ENCODE measurements at places on chromosomes 3 and 15.
A peak's percentile ranks its signal among the peaks of the same experiment; 100 is the strongest.

GRCh38 chr15:49145651-49146609, 9.5 kb downstream of the COPS2 start:
- peak; percentile 28 for DNase-seq

DNA sequence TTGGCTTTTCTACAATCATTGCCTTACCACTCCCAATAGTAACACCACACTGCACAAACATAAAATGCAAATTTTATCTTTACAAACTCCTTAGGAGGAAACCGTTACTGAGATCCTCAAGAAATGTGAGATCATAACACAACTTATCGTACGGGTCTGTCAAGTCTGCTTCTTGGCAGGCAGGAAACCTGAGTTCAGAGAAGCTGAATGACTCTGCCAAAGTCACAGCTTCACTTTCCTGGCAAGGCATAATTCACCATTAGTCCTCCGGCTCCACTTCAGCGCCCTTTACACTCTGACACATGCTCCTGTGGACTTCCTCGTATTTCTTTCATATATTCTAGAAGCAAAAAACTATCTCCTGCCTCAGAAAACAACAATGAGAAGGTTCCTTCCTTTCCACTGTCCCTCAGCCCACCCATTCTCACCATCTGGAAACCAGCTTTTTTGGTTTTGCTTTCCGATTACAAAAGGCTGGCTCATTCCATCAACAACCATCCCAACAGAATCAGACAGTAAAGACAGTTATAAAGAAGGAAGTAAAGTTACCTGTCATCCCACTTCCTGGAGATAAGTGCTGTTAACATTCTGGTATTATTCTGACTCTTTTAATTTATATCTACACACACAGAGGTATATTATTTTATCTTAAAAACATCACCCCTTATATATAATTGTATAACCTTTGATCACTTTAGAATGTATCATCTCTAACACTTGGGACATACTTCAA, 223.4 kb downstream of the STT3B start:
- DNase-seq, result no peak

DNA sequence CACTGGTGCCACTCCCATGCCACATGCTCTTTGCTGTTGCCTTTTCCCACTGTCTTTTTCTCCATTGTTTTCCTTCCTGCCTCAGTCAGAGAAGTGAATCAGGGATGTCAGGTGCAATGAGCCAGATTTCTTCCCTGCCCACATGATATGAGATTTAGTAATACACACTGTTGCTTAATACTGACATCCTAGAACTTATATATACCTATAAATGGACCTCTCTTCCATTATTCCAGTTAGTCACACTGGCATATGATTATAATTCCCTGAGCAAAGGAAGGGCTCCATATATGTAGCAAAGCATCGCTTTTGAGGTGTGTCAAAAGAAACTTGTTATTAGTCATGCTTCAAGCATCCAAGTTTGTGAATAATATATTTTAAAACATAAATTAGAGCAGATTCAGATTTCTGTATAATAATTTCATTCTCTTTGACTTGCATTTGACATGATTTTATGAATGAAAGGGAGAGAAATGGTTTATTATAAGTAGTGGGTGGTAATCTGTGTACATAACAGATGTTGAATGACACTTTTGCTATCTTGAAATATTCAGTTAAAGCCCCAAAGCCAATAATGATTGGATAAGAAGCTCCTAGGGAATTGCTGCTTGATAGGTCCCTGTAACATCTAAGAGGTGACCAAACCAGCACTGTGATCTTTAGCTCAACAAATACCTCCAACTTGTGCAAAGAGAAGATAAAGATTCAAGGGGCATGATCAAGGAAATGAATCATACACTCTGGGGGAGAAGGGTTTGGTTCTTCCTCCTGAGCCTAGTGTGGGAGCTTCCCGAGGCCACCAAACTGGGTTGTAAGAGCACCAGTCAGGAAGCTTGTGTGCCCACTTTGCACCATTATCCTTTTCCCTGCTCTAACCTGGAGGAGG, 48.6 kb downstream of the CHST2 start:
- peak; percentile 53 for DNase-seq

DNA sequence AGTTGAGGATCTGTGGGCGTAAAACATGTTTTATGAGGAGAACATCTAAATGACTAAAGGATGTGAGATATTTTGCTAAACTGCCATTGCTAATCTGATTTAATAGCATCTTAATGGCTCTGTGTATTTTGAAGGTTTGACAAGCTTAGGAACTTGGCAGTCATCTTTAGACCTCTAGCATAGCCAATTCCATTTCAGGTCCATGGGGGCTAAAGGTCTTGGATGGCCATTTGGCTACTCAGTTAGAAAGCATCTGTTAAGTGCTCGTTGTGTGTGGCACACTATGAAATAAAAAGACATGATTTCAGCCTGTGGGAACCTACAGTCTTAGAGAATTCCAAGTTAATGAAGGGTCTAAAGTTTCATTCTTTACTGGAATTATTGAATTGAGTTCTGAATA, 236.2 kb downstream of the IL5RA start:
- no peak for DNase-seq

- no peak for DNase-seq
Measured at GRCh38 chr15:52164631-52165265, 26.4 kb downstream of the GNB5 start.

DNA sequence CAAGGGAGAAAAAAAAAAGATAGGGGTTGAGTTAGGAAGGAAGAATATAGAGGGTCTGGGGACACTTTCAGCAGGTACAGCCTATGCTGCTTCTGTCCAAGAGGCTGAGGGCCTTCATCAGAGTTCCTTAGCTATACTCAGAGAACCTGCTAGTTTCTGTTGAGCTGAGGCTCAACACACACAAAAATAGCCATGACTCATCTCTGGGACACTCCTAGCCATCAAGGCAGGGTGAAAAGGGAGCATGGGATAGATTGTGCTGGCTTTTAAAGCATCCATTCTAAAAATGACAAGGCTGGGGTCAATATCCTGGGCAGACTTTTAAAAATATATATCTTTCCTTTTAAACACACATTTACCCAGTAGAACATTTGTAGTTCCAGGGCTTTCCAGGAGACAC, 2.8 kb upstream of the RTP2 start:
- no peak for DNase-seq

DNA sequence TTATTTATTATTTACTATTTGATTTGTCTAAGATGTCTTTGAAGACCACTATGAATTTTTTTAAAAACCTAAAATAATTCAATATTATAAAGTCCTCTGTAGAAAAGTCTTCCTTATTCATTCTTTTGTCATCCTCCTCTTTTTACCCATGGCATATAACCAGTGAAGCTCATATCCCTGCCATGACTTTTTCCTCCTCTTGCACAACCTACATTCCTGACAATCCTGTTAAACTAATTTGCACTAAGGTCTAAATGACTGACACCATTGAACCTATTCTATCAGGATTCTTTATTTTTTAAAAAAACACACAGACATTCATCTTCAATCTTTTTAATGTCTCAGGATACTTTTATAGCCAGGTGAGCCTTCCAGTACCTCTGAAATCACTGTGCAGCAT, 159.9 kb upstream of the SLC2A2 start:
- no peak for DNase-seq

DNA sequence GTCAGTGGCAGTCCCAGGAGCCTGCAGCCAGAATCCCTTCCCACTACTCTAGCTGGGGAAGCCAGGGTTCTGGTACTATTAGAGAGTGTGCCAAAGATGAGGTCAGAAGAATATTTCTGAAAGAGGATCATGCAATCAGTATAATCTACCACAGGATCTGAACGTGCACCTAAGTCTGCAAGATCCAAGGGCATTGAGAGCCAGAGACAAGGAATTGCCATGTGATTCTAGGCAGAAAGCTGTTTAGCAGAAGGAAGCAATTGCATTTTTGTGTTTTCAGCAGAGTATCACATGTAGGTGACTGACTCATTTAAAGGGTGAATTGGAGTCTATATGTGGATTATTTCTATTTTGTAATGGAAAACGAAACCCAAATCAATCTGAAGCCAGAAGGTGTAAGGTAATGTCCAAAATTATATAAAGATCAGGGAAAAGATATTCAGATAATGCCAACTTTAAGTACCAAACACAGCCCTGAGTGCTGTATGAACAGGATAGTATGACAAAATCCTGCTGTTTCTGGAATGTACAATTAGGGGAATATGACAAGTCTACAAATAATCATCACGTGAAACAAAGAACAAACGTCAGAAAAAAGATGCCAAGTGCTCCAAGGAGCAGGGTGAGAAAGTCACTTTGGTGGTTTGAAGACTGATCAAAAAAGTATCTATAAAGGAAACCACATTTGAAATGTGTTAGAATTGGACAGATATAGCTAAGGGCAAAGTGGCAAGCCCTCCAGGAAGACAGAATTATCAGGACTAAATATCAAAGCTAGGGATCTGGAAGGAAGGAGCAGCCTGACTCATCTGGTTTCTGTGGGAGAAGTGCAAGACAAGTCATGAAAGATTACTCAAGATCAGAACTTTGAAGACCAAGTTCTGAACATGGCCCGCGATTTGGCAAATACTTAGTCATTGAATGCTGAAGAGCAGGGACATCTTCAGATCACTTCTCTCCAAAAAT, 1036.6 kb downstream of the NTRK3 start:
- DNase-seq, result peak; percentile 63

GRCh38 chr3:136075218-136075808, 109.8 kb downstream of the PPP2R3A start:
- DNase-seq, result peak; percentile 30

DNA sequence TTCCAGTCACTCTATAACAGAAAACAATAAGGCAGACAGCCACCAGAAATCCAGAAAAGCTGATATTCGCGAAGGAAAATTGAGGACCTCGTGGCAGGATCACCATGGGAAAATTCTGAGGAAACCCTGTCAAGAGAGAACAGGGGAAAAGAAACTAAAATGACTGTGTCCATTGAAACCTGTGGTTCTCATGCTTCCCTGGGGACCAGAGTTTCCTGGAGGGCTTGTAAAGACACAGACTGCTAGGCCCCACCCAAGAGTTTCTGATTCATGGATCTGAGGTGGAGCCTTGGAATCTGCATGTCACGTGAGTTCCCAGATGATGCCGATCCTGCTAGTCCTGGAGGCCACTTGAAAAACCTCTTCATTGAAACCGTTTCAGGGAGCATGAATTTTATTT, 420.5 kb downstream of the EPHB1 start:
- DNase-seq, result no peak

DNA sequence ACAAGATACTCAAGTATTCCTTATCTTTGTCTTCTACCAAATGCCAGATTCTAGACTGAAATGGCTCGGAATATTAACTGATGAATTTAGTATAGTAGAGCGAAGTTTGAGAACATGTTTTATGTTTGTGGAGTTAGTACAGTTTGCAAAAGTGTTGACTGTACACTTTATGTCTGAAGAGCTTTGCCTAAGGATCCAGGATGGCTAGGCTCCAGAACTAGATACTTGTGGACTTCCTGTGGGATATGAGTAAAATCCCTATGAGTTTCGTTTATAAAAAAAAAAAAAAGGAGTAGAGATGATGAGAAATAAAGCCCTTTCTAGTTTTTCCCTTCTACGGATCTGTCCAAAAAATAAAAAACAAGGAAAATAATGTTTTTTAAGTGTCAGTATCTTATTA, 96.7 kb downstream of the TP63 start:
- DNase-seq, result peak; percentile 30

DNA sequence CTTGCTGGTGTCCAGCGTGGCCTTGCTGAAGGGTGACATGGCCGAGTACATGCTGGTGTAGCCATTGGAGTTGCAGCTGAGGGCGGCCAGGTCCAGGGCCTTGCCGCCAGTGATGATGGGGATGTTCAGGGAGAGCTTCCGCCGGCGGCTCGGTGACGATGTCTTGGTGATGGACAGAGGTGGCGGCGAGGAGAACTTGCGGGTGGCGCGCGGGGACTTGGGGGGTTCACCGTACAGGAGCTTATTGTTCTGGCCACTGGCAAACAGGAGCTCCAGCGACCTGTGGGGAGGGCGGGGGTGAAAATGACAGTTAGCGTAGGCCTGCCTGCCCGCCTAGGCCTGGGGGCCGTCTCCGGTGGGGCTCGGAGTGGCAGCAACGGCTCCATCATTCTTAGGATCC, 59.0 kb upstream of the CTSH start:
- no peak for DNase-seq

- DNase-seq, result no peak
Measured at GRCh38 chr3:76400141-76400540, 614.8 kb upstream of the ZNF717 start.

DNA sequence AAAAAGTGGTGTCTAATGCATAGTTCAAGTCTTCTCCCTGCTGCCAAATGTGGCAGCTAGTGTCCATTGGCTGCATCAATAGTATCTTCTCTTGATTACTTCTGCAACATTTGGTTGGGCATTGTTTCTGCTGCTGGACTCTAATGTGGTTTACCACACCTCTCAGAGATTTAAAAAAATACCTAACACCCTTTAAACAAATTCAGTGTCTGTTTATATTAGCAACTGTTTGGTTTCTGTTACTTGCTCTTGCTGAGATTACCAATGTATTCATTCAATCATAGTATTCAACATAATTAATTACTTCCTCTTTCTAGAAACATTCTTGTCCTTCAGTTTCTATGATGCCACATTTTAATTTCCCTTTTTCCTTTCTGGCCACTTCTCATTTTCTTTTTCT, 20.3 kb upstream of the NECTIN3 start:
- DNase-seq, result no peak

DNA sequence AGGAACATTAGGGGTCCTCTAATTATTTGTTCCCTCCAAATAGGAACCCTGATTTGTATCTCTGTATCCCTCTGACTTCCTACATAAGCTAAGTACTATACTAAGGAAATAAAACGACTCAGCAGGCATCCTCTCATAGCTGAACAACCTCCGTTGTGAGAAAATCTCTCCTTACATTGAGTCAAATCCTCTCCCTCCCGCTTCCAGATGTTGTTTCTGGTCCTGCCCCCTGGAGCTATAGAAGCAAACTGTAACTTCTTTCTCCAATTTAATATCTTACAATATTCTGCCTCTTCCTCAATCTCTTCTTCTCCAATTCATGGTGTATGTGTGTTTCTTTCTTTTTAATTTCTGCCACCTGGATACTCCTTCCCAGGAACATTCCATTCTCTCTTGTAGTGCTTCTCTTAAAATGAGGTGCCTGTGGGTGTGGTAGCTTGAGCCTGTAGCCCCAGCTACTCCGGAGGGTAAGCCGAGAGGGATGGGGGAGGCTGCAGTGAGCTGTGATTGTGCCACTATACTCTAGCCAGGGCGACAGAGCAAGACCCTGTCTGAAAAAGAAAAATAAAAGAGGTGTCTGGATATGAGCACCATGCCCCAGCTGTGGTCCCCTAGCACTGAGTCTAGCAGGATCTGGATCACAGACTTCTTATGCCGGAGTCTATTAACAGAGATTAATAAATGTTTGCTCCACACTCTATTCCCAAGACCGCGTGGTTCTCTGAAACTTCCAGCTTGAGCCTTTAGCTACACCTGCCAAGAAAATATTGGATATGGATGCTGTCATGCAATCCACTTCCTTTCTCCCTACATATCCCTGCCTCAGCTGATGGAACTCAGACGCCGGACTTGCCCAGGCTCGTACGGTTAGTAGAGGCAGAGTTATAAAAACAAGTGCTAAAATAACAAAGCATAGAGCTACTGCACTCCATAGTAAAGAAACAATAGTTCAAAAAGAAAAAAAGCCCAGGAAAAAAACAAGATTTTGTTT, 42.9 kb upstream of the NEO1 start:
- no peak for DNase-seq

- DNase-seq, result no peak
Measured at GRCh38 chr3:138938056-138938876, 8.7 kb downstream of the FOXL2 start.
